ENCODE measurements at places on chromosomes 2 and 18. TPM values are rescaled to one million over a fixed set of nuclear protein-coding genes. Genes with fewer than 3 reads are reported as not detected.

Gene DPP4
- 0.20 TPM for total RNA-seq

Gene NDC80
- 7.7 TPM for total RNA-seq

Gene NEB
- 0.59 TPM for total RNA-seq

Gene CXCR1
- total RNA-seq, result not detected

Gene CCBE1
- 0.81 TPM for total RNA-seq

Gene MAP3K19
- total RNA-seq, result not detected

DNA sequence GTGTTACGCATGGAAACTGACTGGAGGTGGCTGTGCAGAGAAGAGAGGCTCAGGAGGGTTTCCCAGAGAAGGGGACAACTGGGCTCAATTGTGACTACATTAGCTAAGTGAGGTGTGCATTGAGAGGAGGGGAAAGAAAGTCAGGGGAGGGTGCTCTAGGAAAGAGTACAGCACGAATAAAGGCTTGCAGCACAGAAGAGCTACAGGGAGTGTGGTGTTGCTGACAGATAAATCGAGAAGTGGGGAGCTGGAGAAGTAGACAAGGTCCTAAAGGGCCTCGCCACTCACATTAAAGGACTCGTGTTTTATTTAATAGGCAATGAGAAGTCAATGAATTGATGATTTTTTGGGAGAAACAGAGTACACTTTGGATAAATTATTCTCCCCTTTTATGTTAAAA lies 65.7 kb upstream of the CTAGE1 start:
- no peaks in the 10 kb centered on the region for H3K27me3 ChIP-seq
- DNase-seq, result no peak
- no peak overlapping the region for H3K27ac ChIP-seq
- H3K4me1 ChIP-seq, result no peaks in the 10 kb centered on the region

GRCh38 chr2:45850558-45850957 lies 199.1 kb downstream of the PRKCE start:
- no peak overlapping the region for H3K4me3 ChIP-seq
- peaks cover 2% of the 10 kb centered on the region for H3K27me3 ChIP-seq
- H3K27ac ChIP-seq, result no peak overlapping the region
- H3K4me1 ChIP-seq, result peaks cover 13% of the 10 kb centered on the region
- no peak for DNase-seq
- no peaks in the 10 kb centered on the region for H3K36me3 ChIP-seq

DNA sequence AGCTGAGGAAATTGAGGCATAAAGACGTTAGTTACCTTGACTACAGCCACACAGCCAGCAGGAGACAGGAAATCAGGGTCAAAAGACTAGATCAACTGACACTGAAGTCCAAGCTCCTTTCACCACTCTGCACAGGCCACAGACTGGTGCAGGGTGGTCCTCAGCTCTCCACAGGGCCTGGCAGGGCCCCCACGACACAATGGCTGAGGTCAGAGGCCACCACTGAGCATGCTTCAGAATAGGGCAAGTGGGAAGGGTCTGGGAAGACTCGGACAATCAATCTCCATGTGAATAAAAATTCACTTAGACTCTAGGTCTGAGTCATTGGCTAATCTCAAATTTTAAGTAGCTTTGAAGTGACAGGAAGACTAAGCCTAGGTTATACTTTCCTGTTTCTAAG lies 201.7 kb downstream of the ALK start:
- no peaks in the 10 kb centered on the region for H3K36me3 ChIP-seq
- no peak for DNase-seq
- no peak overlapping the region for H3K27ac ChIP-seq
- no peaks in the 10 kb centered on the region for H3K4me1 ChIP-seq

DNA sequence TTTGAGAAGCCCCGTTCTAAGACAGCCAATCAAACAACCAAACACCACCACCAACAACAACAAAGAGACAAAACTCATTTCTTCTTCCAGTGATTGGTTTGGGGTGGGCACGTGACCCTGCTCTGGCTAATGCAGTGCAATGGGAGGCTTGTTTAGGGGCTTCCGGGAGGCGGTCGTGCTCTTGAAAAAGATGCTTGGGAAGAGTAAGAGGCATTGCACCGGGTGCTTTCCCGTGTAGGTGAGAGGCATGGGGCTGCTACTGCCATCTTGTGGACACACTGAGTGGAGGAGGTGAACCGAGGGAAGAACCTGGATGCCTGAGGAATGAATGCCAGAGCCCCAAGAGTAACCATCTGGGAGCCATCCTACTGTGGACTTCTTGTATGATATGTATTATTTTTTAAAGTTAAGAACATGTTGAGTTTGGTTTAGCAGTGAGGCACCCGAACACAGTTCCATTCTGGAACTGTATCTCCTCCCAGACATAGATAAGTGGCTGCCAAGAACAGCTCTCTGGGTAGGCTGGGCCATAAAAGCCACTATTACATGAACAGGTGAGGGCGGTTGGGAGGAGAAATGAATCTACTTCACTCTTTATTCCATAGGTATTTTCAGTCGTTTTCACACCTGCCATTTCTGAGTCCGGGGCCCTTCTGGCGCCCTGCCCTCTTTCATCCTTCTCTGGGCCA lies 19.1 kb upstream of the ARHGAP25 start:
- DNase-seq, result peak; percentile 64
- no peaks in the 10 kb centered on the region for H3K36me3 ChIP-seq
- H3K4me3 ChIP-seq, result no peak overlapping the region
- H3K27ac ChIP-seq, result no peak overlapping the region
- H3K4me1 ChIP-seq, result no peaks in the 10 kb centered on the region

DNA sequence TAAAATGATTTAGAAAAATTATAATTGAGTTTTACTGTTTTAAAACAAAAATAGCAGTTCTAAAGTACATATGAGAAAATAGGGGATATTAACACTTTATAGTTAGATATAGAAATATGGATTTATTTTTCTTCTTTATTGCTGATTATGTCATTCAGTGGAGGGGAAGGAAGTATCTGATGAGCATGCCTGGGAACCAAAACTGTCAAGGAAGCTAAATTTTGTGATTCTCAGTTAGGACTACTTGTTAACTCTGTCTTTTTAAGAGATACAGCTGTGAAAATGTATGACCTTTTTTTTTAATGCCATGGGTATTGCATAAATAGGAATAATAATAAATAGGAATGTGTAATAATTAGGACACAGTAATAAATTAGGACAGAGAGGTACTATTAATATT lies 44.8 kb downstream of the ITGAV start:
- H3K27ac ChIP-seq, result no peak overlapping the region
- no peaks in the 10 kb centered on the region for H3K36me3 ChIP-seq
- peaks cover 11% of the 10 kb centered on the region for H3K4me1 ChIP-seq
- DNase-seq, result no peak

DNA sequence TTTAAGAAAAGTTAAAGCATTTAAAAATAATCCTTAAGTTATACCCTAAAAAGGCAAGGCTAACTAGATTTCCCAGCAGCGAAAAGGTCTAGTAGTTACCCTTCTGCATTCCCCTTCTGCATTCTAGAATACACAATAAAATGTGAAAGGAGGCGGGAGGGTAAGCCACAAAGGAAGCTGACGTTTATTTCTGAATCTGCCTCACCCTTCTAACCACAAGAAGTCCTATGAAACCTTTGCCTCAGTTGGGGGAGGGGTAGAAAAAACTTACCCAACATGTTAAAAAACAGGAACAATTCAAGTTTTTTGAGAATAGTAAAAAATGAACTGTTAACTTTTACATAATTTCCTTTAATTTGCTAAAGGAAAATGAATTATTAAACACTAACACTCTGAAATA lies 11.3 kb downstream of the STK17B start:
- H3K36me3 ChIP-seq, result no peaks in the 10 kb centered on the region
- no peaks in the 10 kb centered on the region for H3K4me1 ChIP-seq
- H3K4me3 ChIP-seq, result no peak overlapping the region
- DNase-seq, result no peak
- no peak overlapping the region for H3K27ac ChIP-seq
- no peaks in the 10 kb centered on the region for H3K27me3 ChIP-seq

DNA sequence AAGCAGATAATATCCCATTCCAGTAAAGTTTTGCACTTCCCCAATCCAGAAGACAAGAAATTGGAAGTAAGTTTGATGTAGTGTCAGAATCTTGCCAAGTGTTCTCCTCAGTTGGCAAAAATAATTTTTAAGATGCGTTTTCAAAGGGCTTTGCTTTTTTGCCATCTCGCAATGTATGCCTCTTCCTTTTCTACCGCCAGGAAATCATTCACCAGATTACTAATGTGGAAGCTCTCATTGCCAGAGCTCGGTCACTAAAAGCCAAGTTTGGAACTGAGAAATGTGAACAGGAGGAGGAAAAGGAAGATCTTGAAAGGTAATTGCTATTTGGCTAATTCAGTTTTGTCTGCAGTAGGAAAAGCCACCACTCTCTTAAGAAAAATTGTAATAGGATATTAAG lies 110.7 kb downstream of the RAB3GAP1 start:
- peaks cover 6% of the 10 kb centered on the region for H3K4me1 ChIP-seq
- no peaks in the 10 kb centered on the region for H3K27me3 ChIP-seq
- no peak overlapping the region for H3K27ac ChIP-seq
- no peak for DNase-seq
- H3K36me3 ChIP-seq, result no peaks in the 10 kb centered on the region

DNA sequence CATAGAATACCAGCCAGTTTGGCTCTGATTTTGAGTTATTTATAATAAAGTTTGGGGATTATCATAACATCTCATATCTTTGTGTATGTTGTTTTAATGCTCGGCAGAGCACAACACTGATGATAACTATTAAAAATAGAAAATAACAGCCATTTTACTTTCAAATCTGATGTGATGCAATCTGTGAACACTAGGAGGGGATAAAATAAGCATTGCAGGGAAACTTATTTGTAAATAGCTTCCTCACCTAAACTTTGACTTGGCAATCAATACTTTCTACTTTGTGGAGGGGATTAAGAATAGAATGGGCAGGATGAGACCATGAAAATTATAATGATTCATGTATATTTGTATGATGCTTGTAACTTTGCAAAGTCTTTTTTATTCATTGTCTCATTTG lies 54.4 kb downstream of the USP14 start:
- H3K27ac ChIP-seq, result no peak overlapping the region
- no peak for DNase-seq
- H3K4me1 ChIP-seq, result no peaks in the 10 kb centered on the region
- no peaks in the 10 kb centered on the region for H3K27me3 ChIP-seq

GRCh38 chr2:76808732-76809131 lies 713.4 kb downstream of the LRRTM4 start:
- no peaks in the 10 kb centered on the region for H3K4me1 ChIP-seq
- no peaks in the 10 kb centered on the region for H3K27me3 ChIP-seq
- H3K4me3 ChIP-seq, result no peak overlapping the region

- no peaks in the 10 kb centered on the region for H3K4me1 ChIP-seq
- DNase-seq, result no peak
- H3K4me3 ChIP-seq, result no peak overlapping the region
- peaks cover 11% of the 10 kb centered on the region for H3K36me3 ChIP-seq
- H3K27ac ChIP-seq, result no peak overlapping the region
Observed at GRCh38 chr2:39583781-39584180, 81.9 kb upstream of the TMEM178A start.

DNA sequence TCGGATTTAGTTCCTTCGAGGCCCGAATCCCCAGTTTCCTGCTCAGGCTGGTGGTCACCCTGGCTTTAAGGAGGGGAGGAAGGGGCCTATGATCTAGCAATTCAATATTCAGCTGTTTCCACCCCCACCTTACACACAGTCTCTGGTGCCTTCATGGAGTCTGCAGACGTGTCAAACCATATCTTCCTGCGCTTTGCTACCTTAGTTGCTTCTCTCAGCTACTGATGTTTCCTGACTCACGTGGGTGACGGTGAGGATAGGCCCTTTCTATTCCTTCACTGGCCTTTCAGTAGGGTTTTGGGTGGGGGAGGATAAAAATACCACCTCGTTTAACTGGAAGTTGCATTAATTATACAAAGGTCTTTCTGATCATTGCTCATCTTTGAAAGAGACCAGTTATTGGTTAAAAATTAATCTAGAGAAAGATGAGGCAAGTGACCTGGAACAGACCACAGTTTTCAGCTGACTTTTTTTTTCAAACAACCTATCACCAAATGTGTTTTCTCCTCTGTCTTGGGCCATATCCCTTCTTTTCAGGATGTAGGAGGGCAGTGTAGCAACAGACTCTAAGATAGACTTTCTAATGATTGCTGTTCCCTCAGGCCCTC lies 49.7 kb downstream of the SH2D6 start:
- H3K4me1 ChIP-seq, result no peaks in the 10 kb centered on the region
- H3K27ac ChIP-seq, result no peak overlapping the region
- H3K4me3 ChIP-seq, result no peak overlapping the region
- no peaks in the 10 kb centered on the region for H3K36me3 ChIP-seq
- DNase-seq, result no peak

DNA sequence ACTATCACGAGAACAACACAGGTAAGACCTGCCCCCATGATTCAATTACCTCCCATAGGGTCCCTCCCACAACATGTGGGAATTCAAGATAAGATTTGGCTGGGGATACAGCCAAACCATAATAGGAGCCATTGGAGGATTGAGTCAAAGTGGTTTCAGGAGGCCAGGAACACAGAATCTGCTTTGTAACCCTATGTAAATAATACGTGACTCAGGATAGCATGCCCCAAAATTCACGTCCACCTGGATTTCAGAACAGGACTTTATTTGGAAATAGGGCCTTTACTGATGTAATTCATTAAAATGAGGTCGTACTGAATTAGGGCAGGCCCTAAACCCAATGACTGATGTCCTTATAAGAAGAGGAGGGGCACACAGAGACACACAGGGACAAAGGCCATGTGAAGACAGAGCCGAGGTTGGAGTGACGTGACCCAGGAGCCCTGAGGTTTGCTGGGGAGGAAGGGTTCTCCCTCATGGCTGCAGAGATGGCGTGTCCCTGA lies 16.0 kb upstream of the CNDP2 start:
- no peaks in the 10 kb centered on the region for H3K4me1 ChIP-seq
- H3K4me3 ChIP-seq, result no peak overlapping the region
- H3K27ac ChIP-seq, result no peak overlapping the region
- no peak for DNase-seq
- H3K36me3 ChIP-seq, result no peaks in the 10 kb centered on the region

GRCh38 chr2:165700531-165700930 lies 93.5 kb downstream of the GALNT3 start:
- peaks cover 17% of the 10 kb centered on the region for H3K4me1 ChIP-seq
- peak overlapping the region; percentile 14 for H3K4me3 ChIP-seq
- DNase-seq, result peak; percentile 34
- H3K27ac ChIP-seq, result peak overlapping the region; percentile 48
